Neuronal stem cell (in vitro differentiated cells): ENCODE measurements at places on chromosomes 11 and 22.

DNA sequence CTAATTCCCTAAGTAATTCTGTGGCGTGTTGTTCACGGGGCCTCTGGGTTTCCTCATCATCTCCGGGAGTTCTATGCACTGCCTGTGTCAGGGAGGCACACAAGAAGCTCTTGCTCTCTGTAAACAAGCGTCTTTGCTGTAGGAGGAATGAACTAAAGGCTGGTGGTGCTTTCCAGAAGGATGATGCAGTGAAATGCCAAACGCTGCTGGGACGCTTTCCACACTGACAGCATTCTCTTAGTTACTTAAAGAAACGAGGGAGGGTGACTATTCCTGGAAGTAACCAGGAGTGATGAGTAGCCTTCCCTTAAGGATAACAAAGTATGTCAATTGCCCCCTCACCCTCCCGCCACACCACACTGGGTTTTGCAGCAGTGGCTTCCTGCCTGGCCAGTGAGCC is 38.5 kb upstream of the NUP50 start:
- H3K27ac ChIP-seq, result no peak overlapping the region
- no peak for DNase-seq
- no peak overlapping the region for H3K4me3 ChIP-seq
- no peaks in the 10 kb centered on the region for H3K36me3 ChIP-seq

DNA sequence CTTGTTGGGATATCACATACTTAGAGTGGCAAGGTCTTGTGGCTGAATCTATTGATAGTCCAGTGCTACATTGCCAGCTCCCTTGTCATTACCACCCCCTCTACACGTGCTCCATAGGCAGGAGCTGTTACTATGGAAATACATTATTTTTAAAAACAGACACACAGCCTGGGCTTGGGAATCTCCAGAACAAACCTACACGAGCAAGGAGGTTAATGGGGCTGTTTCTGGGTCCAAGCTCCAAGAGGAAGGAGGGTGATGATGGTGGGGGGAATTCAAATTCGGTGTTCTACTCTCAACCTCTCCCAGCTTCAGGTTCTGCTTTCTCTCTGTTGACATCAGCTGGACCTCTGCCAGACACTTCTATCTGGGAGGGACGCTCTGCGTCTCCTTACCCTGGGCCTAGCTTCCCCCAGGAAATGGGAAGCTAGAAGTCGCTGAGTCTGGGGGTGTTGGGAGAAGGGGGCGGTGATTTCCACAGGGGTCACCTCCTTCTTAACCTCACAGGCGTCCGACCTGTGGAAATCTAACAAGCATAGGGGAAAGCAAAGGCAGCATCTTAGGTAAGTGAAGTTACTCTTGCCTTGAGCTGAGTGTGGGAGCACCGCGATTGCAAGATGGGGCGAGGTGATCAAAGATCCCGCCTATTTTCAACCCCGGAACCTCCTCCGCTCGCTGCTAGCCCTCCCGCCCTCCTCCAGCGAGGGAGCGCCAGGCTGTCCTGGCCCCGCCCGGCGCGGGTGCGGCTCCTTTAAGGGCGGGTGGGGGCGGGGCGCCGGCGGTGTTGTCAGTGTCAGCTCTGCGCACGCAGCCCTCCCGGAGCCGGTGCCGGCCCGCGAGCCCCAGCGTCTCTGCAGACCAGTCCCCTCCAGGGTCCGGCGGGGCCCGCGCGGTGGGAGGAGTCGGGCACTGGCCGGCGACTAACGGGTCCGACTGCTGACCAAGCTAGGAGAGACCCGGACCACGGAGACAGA is at the start of gene C2CD2L:
Gene C2CD2L, plus strand, starts transcription at position 781 of the 974 bp plus-strand sequence. CDS start 398 bp downstream, outside the sequence.
- H3K27ac ChIP-seq, result no peak within 1 kb of the TSS
- peak; percentile 82 for DNase-seq
- peaks cover 15% of the 10 kb centered on the region for H3K36me3 ChIP-seq
- peak within 1 kb of the TSS; percentile 89 for H3K4me3 ChIP-seq

DNA sequence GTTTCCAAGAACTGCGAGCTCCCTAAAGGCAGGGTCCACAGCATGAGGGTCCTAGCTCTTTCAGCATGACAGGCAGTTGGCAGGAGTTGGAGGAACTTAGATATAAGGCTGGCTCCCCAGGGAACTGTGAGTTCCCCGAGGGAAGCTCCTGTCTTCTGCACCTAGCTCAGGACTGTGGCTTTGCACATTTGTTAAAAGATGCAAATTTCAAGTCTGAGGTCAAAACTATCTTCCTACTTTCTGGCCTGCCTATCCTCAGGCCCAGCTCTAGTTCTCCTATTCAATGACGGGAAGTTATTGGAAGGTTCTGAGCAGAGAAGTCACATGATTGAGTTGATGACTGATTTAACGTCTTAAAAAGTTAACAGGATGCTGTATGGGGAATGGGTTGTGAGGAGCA is 11.7 kb upstream of the UCP3 start:
- no peaks in the 10 kb centered on the region for H3K27me3 ChIP-seq
- no peaks in the 10 kb centered on the region for H3K4me1 ChIP-seq
- DNase-seq, result no peak

- DNase-seq, result peak; percentile 79
- peak overlapping the region; percentile 78 for H3K27ac ChIP-seq
- no peaks in the 10 kb centered on the region for H3K36me3 ChIP-seq
- H3K4me1 ChIP-seq, result peaks cover 24% of the 10 kb centered on the region
Measured at GRCh38 chr22:47919001-47919441, 1156.6 kb downstream of the TBC1D22A start.

DNA sequence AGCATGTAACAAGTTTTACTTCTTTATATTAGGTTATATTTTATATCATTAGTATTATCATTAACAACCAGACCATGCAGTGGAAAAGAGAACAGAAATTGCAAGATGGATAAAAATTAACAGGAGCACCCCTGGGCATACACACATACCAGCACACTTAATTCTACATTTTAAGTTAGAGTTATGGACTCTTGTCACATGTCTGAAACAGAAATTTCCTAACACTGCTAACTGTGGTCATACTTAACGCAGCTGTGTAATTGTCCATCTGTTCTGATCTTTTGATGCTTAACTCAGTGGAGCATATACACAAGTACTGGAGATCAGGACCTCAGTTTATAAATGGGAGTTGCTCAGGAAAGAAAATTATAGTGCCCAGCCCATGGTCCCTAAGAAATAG is 358 bp downstream of the OR52H1 start:
- no peak overlapping the region for H3K4me3 ChIP-seq
- H3K4me1 ChIP-seq, result no peaks in the 10 kb centered on the region
- H3K36me3 ChIP-seq, result no peaks in the 10 kb centered on the region
- H3K27me3 ChIP-seq, result no peaks in the 10 kb centered on the region
- DNase-seq, result no peak

DNA sequence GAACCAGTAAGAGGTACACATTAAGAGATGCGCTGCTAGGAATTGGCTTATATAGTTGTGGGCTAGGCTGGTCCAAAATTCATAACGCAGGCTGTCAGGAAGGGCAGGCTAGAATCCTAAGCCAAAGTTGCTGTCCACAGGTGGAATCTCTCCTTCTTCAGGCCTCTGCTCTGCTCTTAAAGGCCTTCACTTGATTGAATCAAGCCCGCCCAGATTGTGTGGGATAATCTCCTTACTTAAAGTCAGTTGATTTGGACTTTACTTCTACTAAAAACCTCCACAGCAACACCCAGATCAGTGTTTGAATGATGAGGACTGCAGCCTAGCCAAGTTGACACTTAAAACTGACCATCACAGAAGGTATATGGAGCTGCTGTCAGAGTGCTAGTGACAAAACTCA is 68.8 kb downstream of the LRRC32 start:
- H3K36me3 ChIP-seq, result no peaks in the 10 kb centered on the region
- no peak overlapping the region for H3K4me3 ChIP-seq
- no peak for DNase-seq
- H3K4me1 ChIP-seq, result peaks cover 9% of the 10 kb centered on the region
- H3K27ac ChIP-seq, result no peak overlapping the region

- no peaks in the 10 kb centered on the region for H3K36me3 ChIP-seq
- DNase-seq, result no peak
- no peak overlapping the region for H3K27ac ChIP-seq
- H3K4me3 ChIP-seq, result no peak overlapping the region
Measured at GRCh38 chr11:105181521-105181920, 42.0 kb upstream of the CARD18 start.

GRCh38 chr11:13685461-13686108 is 17.1 kb downstream of the FAR1 start:
- no peak for DNase-seq
- H3K27ac ChIP-seq, result no peak overlapping the region
- H3K4me1 ChIP-seq, result no peaks in the 10 kb centered on the region
- peaks cover 3% of the 10 kb centered on the region for H3K36me3 ChIP-seq
- no peaks in the 10 kb centered on the region for H3K27me3 ChIP-seq
- H3K4me3 ChIP-seq, result no peak overlapping the region
